ENCODE measurements at places on chromosomes 6 and 20. TPM values are rescaled to one million over a fixed set of nuclear protein-coding genes. Genes with fewer than 3 reads are reported as not detected.

The SLPI gene
- total RNA-seq = 15.2 TPM

The RALGAPA2 gene
- 2.0 TPM for total RNA-seq

The PCNA gene
- 397 TPM for total RNA-seq

The SNAP25 gene
- 15.4 TPM for total RNA-seq

The SNX3 gene
- total RNA-seq = 108 TPM

The SCUBE3 gene
- 0.05 TPM for total RNA-seq

The HAO1 gene
- total RNA-seq = not detected

The TGM6 gene
- total RNA-seq = not detected

The CDH4 gene
- 6.7 TPM for total RNA-seq

The APCDD1L gene
- 0.07 TPM for total RNA-seq

The DEFB124 gene
- not detected for total RNA-seq

The C20orf96 gene
- 11.4 TPM for total RNA-seq

The MAPK13 gene
- 1.00 TPM for total RNA-seq

The RNF144B gene
- total RNA-seq = 0.41 TPM

The PDE10A gene
- 28.6 TPM for total RNA-seq

The MAP1LC3A gene
- 19.2 TPM for total RNA-seq

The SLC26A8 gene
- 0.08 TPM for total RNA-seq

The BANF2 gene
- not detected for total RNA-seq

The PRDM13 gene
- 0.88 TPM for total RNA-seq

The FABP7 gene
- total RNA-seq = not detected

The TULP4 gene
- total RNA-seq = 4.8 TPM

The GHRH gene
- total RNA-seq = not detected

The ASIP gene
- not detected for total RNA-seq

The PAQR8 gene
- total RNA-seq = 1.4 TPM

The GPR63 gene
- 0.36 TPM for total RNA-seq

The KCNS1 gene
- total RNA-seq = not detected

The CALHM4 gene
- not detected for total RNA-seq

The TMEM170B gene
- 0.67 TPM for total RNA-seq

The KDM1B gene
- total RNA-seq = 6.5 TPM

The BTN1A1 gene
- not detected for total RNA-seq

The TP53TG5 gene
- not detected for total RNA-seq

The BNIP5 gene
- total RNA-seq = not detected

The DCBLD1 gene
- total RNA-seq = 24.7 TPM

Data from A549 treated with Mapracorat at 1 μM for 4 hours (cell line).